ENCODE measurements at places on chromosomes 6 and 20. TPM values are rescaled to one million over a fixed set of nuclear protein-coding genes. Genes with fewer than 3 reads are reported as not detected.

Gene HLA-DQB1
- total RNA-seq, result 74.4 TPM

Gene POM121L2
- not detected for total RNA-seq

Gene ADGRG6
- not detected for total RNA-seq

Gene ULBP2
- 1.5 TPM for total RNA-seq

Gene ZNF831
- 12.1 TPM for total RNA-seq

Measured in activated CD4-positive, alpha-beta memory T cell treated with anti-CD3 and anti-CD28 coated beads, Interleukin-2, amount 10 ng/mL, durations not matched to agents 7 days and 5 days (primary cell).